ENCODE measurements at places on chromosomes 7 and 10.

DNA sequence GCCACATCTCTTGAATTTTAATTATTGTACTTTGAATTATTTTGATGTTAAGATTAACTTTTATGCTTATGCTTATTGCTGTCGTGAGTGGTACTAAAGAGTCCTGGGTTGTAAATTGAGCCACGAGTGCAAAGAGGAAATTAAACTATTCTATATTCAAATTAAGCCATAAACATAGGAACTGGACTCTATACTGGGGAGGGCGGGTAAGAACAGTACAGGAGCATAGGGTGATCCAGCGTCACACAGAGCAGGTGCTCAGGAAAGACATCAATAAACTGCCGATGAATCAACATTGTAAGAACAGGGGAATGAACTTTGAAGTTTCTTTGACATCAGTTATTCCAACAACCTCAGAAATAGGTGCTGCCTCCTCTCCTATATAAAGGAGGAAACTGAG lies 219.6 kb downstream of the CACNB2 start:
- DNase-seq, result no peak

DNA sequence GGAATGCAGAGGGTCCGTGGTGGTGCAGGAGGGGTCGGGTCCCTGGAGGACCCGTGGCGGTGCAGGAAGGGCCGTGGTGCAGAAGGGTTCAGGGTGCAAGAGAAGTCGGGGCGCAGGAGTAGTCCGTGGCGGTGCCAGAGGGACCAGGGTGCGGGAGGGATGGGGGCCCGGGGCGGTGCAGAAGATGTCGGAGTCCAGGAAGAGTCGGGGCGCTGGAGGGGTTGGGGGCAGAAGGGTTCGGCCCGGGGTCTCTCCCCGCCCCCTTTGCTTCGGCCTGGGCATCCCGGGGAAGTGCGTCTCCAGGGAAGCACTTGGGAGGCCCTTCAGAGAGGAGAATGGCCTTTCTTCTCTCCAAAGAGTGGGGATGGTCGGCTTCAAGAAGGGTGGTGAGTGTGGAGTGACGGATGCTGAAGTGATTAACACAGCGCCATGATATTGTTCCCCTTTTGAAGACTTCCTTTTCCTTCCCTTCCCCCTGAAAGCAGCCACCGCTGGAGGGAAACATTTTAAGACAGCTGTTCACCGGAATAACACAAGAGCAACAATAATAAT lies 997 bp downstream of the WDR37 start:
- no peak for DNase-seq

- no peak for DNase-seq
These were observed 57.8 kb downstream of the TRIL start for GRCh38 chr7:28900311-28900710.

DNA sequence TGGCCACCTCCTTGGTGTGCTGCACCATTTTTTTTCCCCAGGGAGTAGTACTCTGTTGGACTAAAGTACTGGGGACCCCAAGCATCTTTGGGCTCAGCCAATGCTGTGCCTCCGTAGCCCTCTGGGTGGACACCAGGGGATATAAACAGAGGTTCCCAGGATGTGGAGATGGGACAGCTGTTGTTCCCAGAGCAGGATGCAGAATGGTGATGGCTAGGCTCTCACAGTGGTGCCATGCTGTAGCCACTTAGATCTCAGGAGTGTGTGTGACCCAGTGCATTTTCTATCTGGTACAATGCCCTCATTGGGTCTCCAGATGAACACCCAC lies 50.9 kb upstream of the SCIN start:
- no peak for DNase-seq

GRCh38 chr10:48594371-48594770 lies 10.5 kb downstream of the ARHGAP22 start:
- no peak for DNase-seq

DNA sequence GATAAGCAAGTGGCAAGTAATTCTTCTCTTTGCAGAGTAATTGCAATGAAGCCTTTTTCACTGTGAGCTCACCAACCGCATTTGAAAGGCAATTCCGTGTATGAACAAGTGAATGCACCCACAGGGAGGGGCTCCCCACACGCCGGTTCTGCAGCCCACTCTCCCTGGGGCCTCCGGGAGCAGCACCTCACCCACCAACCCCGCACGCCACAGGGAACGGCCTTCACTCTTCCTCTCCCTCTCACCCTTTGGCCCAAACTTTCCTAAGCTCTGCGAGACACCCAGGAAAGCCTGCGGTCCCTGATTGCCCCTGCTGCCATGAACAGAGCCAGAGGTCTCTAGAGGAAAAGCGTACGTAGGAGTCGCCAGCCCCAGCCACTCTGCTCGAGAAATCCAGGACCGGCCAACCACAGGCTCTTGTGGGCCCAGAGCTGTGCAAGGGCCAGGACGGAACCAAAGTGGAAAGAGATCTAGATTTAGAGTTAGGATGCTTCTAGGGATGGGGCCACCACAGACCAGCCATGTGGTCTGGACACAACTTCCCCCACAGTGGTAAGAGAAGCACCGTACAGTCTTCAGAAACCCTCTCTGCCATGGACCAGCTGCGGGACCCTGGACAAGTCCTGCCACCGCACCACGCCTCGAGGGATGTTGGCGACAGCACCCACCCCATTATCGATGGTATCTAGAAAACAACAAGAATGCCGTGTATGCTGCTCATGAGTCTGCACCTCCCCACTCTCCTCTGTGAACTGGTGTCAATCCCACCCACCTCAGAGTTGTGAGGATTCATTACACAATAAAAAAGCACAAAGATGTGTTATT lies 3.6 kb downstream of the WDR86 start:
- DNase-seq, result no peak

- DNase-seq, result no peak
These were observed 1.2 kb downstream of the EZH2 start for GRCh38 chr7:148882841-148883265.

DNA sequence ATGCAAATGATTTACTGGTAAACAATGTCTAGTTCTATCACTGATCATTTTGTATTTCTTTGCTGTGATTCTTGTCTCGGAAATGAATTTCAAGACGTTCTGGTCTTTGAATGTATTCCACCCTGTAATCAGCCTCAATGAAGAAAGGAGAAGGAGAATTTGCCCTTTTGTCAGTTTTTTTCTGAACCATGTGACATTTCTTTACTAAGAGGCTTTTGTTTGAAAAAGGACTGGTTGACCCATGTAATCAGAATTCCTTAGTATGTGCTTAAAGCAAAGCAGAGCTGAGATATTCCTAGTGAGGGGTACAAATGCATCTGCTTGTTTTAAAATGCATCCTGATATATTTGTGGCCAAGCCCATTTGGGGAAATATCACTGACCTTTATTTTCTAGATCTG lies 581.6 kb downstream of the ETV1 start:
- no peak for DNase-seq

GRCh38 chr7:116249969-116250553 lies 39.7 kb downstream of the TES start:
- DNase-seq, result no peak

DNA sequence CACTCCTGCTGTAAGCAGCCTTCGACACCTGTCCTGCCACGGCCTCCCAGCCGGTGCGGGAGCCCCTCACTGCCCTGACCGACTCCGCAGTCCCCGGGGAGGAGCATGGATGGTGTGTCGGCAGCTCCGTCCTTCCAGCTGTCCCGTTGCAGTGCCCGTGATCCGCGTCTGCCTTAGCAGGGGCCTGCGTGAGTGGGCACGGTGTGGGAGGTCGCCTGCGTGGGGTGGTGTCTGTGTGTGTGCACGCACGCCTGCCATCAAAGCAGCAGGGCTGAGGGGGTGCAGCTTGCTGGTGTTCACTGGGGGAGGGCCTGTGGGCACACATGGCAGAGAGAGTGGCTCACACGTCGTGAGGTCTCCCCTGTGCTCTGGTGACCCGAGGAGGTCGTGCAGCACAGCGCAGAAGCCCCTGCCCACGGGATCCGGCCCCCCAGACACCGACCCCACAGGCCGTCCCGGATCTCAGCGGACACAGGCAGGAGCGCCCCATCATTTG lies 10.3 kb downstream of the MAFK start:
- DNase-seq, result no peak

DNA sequence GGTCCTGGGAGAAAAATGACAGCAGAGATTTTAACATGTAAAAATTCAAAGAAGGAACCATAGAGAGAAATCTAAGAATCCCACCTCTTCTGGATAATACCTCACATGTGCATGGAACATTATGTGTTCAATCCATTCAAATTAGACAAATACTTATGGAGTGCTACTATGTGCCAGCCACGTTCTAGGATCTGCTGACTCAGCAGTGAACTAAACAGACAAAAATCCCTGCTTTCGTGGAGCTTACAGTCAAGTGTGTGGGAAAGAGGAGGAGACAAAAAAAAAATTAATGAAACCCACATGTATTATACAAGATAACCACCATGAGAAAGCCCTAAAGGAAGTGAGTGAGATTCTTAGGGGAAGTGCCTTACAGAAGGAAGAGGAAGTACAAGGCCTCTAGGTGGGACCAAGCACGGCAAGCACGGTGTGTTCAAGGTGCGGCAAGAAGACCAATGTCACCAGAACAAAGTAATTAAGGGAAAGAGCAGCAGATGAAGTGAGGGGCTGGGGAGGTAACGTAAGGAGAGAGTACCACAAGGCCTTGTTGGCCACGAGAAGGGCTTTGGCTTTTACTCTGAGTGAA lies 71.0 kb downstream of the SLC25A13 start:
- no peak for DNase-seq

DNA sequence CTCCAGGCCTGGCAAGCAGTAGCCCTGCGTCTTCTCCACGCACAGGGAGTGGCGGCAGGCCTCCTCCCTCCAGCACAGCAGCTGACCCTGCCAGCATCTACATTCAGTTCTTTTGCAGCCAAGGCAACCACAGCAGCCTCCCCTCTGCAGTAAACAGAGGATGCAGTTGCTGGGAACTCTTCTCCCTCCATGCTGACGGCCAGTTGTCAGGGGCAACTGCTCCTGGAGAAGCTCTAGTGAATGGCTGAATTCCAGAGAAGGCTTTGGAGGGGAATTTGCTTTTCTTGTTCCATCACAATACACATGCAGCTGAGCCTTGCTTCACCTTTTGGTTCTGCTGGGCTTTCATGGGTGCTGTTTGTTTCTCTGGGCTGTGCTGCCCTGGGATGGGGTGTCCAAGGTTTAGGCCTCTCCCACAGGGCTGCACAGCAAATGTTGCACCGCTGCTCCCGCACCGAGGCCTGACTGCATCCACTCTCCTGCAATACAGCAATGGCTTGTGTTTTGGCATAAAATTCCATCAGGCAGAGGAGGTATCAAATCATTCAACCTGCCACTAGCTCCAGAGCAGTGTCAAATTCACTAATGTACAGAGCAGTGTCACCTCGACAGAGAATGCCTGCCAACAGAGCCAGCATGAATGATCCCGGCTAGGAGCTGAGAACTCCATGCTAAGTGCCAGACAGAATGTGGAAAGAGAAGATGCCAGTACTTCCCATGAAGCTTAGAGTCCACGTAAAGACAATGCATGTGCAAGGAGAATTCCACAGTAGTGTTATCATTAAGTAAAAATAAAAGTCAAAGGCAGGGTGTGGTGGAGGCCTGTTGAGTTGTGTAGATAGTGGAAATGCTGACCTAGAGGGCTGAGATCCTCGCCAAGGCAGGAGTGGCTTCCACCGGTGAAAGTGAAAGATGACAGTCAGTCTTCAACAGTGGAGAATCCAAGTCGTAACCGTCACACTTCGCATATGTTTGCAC lies 399.6 kb downstream of the DPP6 start:
- no peak for DNase-seq

GRCh38 chr7:46558482-46559193 lies 637.6 kb upstream of the IGFBP3 start:
- DNase-seq, result no peak

DNA sequence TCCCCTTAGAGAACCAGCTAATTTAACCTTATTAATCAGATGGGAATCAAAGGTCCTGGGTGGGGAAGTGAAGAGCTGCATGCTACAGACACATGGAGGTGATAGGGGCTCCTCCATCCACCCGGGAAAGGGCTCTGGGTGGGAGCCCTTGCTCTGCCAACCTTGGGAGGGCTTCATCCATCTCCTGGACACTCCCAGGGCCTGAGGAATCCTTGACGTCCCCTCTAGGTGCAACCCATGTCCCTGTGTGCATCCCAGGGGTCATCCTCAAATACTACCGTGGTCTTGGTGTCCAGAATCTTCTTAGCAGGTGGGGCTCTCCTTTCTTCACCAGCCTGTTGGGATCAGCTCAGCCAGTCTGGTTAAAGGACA lies 55.4 kb upstream of the IGFBP3 start:
- DNase-seq, result no peak

DNA sequence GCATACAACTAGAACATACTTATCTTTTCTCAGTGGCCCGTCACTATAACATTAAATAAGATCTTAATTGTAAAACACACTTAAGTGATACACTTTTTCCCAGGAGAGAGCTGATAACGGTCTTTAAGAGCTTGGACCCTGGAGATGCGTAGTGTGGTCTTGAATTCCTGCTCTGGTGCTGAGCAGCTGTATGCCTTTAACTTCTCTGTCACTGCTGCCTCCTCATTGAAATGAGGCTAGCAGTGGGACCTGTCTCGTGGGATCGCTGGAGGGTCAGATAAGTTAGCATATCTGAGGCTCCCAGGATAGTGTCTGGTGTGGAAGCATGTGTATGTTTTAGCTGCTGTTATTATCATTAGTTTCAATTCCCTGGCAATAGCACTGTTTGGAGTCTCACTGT lies 194.9 kb downstream of the SDK1 start:
- DNase-seq, result no peak

All from stimulated activated CD4-positive, alpha-beta T cell treated with anti-CD3 and anti-CD28 coated beads, Interleukin-1b, Interleukin-23, amount 100 ng/mL, for 4 hours (primary cell).